Activated CD4-positive, CD25-positive, alpha-beta regulatory T cell (primary cell): ENCODE measurements at places on chromosomes 16 and 17.
A peak's percentile ranks its signal among the peaks of the same experiment; 100 is the strongest.

DNA sequence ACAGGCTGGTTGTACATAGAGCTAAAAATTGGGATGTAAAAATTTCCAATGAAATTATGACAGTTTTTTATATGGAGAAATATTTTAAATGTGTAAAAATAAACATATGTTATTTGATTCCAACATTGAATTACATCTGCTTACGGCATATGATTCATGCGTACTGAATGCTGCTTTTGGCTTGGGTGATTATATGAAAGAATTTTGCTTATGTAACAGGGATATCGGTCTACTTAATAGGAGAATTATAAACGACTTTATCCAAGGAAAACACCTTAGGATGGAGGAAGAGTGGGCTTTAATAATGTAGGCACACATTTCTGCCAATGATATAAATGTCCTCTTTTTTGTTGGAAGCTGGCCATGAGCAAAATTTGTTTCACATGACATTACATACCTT is 197.3 kb upstream of the GOT2 start:
- DNase-seq: no peak

GRCh38 chr17:72723711-72724110 is 368.8 kb downstream of the SLC39A11 start:
- DNase-seq: no peak

DNA sequence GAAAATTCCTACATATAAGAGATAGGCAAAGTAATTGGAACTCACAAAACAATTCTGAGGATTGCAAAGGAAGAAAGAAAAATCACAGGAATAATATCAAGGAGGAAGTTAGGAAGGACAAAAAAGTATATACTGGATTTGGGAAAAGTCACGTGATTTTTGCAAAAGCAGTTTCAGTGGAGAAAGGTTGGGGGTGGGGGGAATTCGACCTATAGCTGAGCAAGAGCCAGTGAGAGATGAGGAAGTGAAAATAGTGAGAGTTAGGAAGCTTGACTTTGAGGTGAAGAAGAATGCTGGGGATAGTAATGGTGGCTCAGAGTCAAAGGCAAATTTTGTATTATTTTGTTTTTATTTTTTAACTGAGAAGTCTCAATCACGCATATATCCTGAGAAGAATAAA is 438.0 kb upstream of the PMFBP1 start:
- no peak for DNase-seq

GRCh38 chr16:73289232-73289631 is 241.3 kb upstream of the ZFHX3 start:
- no peak for DNase-seq

GRCh38 chr16:88482630-88483391 is 29.7 kb downstream of the ZFPM1 start:
- no peak for DNase-seq

GRCh38 chr17:82497483-82498405 is 21.8 kb upstream of the FOXK2 start:
- DNase-seq: no peak

DNA sequence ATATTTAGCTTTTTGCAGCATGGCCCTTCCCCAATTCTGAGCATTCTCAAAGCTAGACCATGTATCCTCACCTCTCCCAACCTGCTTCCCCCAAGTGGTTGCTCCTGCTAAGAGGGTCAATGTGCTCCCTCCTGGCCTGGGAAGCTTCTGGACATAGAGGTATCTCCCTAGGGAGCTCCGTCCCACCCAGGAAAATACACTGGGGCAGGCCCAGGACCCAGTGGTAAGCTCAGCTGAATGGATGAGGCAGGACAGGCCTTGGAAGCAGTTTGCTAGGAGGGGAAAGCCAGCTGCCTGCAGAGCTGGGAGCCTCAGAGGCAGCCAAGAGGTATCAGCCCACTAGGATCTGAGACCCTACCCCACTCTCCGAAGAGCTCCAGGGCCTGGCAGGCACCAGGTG is 1721.6 kb downstream of the TP53TG3F start:
- DNase-seq: no peak

DNA sequence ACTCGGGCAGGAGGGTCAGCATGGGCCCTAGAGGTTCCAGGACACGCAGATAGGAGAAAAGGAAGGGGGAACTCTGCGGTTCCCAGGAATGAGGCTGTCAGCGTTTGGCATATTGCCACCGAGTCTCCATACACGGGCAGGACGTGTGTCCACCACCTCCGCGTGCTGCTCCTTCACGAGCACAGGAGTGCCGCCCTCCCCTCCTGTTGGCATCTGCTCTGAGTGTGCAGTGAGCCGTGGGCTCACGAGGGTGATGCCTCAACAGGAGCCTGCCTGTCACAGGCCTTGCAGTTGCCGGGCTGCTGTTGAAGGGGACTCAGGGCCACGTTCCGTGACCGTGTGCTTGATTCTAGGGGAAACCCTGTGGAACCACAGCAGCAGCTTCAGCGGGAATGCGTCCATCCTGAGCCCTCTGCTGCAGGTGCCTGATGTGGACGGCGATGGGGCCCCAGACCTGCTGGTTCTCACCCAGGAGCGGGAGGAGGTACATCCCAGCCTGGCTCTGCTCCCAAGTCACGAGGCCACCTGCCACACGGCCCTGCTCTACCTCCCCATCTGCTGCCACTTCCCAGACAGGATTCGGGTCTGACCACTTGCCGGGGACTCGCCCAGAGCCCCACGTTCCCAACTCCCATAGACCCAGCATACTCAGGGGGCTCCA is 14.6 kb downstream of the RGS11 start:
- DNase-seq: no peak

- DNase-seq: no peak
These were observed 14.5 kb upstream of the WDR45B start for GRCh38 chr17:82662711-82663261.

GRCh38 chr16:29684679-29685078 is 5.7 kb downstream of the QPRT start:
- no peak for DNase-seq

DNA sequence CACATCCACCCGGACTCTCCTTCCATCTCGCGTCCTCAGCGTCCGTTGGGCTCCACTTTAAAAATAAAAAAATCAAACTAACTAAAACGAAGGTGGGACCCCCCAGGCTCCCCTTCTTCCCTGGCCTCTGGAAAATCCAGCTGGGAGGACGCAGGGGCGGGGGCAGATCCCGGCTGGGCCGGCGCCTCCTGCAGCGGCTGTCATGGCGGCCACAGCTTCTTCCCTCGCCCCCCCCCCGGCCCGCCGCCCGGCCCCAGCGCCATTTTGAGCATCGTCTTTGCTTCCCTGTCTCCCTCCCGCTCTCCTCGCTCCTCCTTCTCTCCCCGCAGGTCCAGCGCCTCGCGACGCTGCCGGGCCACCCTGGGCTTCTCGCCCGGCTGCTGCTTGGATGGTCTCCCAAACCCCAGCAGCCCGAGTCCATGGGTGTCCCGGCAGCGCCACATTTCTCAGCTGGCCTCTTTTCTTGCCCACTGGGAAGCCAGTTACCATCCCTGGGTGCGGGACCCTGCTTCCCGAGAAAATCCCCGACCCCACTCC is 3.3 kb downstream of the HOXB2 start:
- peak; percentile 46 for DNase-seq

- DNase-seq: no peak
These were observed 2.8 kb downstream of the GRB7 start for GRCh38 chr17:39740357-39741111.

GRCh38 chr17:76404976-76405563 is 20.7 kb downstream of the SPHK1 start:
- DNase-seq: no peak

- no peak for DNase-seq
These were observed 54.2 kb upstream of the ZNF267 start for GRCh38 chr16:31819386-31819785.

- no peak for DNase-seq
These were observed 441.2 kb downstream of the UTP18 start for GRCh38 chr17:51701501-51701900.

- no peak for DNase-seq
These were observed 250.3 kb downstream of the FOXL1 start for GRCh38 chr16:86828653-86829052.

GRCh38 chr16:80231888-80232287 is 308.9 kb upstream of the DYNLRB2 start:
- DNase-seq: no peak

DNA sequence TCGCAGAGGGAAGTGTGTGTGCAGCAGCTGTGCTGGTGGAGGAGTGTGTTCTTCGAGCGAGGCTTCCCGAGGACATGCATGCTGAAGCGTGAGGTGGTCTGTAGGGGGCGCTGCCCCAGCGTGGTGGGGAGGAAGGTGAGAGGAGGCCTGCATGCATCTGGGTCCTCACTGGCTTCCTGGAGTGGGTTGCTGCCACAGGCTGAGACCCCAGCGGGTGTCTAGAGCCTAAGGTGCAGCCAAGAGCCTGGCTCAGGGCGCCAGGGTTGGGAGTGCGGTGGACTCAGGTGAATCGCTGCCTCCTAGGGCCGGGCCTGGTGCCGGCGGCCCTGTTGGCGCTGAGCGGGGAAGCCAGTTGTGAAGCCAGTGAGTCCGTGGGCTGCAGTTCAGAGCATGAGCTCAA is 7.5 kb upstream of the HSD3B7 start:
- no peak for DNase-seq

DNA sequence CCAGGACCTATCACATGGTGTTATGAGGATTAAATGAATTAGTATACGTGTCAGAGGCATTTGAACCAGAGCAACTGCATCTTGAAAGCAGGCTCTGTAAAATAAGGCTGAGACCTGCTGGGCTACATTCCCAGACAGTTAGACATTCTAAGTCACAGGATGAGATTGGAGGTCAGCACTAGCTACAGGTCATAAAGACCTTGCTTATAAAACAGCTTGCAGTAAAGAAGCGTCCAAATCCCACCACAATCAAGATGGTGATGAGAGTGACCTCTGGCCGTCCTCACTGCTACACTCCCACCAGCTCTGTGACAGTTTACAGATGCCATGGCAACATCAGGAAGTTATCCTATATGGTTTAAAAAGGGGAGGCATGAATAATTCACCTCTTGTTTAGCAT is 71.8 kb downstream of the IRF8 start:
- no peak for DNase-seq

GRCh38 chr17:62882284-62882683 is 74.2 kb upstream of the MARCHF10 start:
- no peak for DNase-seq

- DNase-seq: no peak
These were observed 373.4 kb downstream of the CNTNAP4 start for GRCh38 chr16:76650582-76650981.

DNA sequence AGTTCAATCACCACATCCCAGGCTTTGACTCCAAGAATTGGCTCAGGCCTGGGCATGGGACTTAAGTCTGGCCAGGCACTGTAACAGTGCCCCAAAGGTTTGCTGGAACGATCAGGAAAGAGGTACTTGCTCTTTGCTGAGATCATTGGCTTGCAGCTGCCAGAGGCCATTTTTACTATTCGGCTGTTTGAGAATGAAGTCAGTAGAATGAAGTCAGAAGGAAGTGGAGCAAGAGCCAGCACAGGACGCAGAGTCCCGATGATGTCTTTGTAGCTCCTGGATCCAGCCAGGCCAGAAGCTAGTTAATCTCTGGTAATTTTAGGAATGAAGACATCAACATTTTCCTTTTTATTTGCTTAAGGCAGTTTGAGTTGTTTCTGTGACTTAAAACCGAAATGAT is 195.5 kb downstream of the RAB11FIP4 start:
- no peak for DNase-seq

GRCh38 chr17:13947499-13947898 is 121.8 kb upstream of the COX10 start:
- DNase-seq: no peak

- no peak for DNase-seq
These were observed 21.0 kb upstream of the MTMR4 start for GRCh38 chr17:58535431-58535830.

GRCh38 chr16:2384426-2384825 is 43.9 kb upstream of the ABCA3 start:
- DNase-seq: no peak

GRCh38 chr17:49218941-49219913 is 8.7 kb downstream of the ABI3 start:
- no peak for DNase-seq

GRCh38 chr16:88195911-88196465 is 186.8 kb upstream of the ZNF469 start:
- no peak for DNase-seq

GRCh38 chr16:73322856-73323255 is 274.9 kb upstream of the ZFHX3 start:
- no peak for DNase-seq

GRCh38 chr17:57634713-57635465 is 110.2 kb downstream of the CCDC182 start:
- DNase-seq: no peak

- DNase-seq: no peak
These were observed 271.3 kb upstream of the CPHXL start for GRCh38 chr16:75997606-75998005.

DNA sequence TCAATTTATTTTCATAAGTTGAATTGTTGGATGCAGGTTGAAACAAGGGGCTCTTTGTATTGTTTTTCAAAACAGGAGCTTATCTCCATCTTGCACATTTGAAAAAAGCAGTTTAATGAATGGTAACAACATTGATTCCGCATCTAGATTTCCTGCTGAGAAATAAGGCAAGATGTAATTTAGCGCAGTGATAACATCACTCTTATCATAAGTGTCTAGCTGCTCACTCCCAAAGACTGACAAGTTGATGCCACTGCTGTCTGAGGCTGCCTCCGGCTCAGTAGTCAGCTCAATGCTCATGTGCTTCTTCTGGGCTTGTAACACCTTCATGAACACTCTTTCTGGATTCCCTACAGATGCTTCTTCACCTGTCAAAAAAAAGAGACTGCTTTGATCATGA is 92.4 kb downstream of the KPNA2 start:
- DNase-seq: no peak

GRCh38 chr17:82236142-82236971 is 7.5 kb downstream of the SLC16A3 start:
- DNase-seq: peak; percentile 45

GRCh38 chr16:54977211-54977610 is 46.5 kb downstream of the IRX5 start:
- no peak for DNase-seq

GRCh38 chr17:17590883-17591354 is 589 bp downstream of the PEMT start:
- no peak for DNase-seq

DNA sequence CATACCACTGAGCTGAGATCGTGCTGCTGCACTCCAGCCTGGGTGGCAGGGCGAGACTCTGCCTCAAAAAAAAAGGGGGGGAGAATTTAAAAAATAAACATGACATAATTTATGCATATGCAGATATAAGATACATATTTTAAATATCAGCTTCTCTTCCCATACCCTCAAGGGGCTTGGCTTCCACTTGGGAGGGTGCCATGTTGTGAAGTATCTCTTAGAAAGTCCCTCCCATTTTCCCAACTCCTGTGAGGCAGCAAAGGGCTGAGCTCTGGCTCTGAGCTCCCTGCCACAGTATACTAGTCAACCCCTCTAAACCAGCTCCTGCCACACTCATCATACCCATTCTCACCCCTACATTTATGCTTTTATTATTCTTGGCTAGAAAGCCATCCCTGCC is 39.4 kb downstream of the MYH11 start:
- no peak for DNase-seq

DNA sequence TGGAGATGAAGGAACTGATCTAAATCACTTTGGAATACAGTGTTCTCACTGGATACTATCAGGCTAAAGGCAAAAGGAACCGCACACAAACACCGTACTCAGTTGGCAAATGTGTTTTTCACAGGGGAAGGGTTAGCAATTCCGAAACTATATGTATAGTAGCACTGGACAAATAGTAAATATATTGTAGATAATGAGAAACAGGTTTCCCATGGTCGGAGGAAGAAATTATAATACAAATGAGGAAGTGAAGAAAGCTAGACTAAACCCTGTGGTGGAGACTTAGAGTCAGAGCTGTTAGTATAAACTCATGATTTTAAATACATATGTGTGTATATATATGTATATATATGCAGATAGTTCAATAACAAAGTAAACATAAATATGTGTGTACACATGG is 414.1 kb upstream of the SALL1 start:
- no peak for DNase-seq

- DNase-seq: no peak
These were observed 17.8 kb upstream of the SLC35B1 start for GRCh38 chr17:49725452-49726130.
